Activated T-cell treated with anti-CD3 and anti-CD28 coated beads for 1 hour (primary cell): ENCODE measurements at places on chromosomes 2 and 18.

GRCh38 chr2:96684883-96685576 is 42.5 kb downstream of the FER1L5 start:
- no peak for DNase-seq

GRCh38 chr2:198717451-198717850 is 740.3 kb downstream of the SATB2 start:
- no peak for DNase-seq

GRCh38 chr2:161905389-161906046 is 168.5 kb downstream of the DPP4 start:
- DNase-seq, result no peak

DNA sequence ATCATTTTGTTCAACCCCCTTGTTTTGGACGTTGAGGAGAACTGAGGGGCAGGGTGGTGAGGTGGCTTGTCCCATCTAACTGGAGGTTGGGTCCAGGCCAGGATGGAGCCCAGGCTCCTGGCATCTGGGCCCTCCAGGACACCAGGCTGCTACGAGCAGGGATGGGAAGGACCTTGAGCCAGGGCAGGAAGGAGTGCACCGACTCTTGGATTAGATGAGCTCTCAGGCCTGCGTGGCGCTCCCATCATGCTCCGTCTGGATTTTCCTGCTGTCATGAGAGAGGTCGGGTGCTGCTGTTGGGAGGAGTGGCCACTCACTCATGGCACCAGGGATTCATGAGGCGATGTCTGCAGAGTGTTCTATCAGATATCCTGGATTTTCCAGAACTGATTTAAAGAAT is 18.3 kb upstream of the ALLC start:
- DNase-seq, result no peak

DNA sequence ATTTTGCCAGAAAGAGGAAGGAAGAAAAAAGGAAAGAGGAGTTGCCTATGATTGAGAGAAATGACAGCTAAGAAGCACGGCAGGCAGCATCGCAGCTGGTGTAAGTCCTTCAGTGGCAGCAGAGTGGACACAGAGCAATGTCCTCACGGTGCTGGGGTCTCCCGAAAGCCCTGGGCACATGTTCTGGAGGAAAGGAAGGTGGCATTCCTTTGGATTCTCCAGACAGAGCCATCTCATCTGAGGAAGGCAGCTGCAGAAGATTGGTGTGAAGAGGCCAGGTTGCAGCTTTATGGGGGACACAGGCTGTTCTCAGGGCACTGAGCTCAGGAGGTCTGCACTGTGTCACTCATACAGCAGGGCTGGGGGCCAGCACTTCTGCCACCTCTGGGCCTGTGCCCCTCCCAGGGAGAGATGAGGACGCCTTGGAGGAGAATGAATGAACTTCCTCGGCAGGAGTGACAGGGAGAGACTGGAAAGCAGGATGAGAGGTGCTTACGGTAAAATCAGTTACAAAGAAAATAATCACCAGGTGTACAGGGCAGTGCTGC is 252.0 kb upstream of the MYT1L start:
- no peak for DNase-seq
